ENCODE measurements at places on chromosomes 1 and 21. TPM values are rescaled to one million over a fixed set of nuclear protein-coding genes. Genes with fewer than 3 reads are reported as not detected.

GRCh38 chr1:36166938-36167905 lies 11.3 kb downstream of the MAP7D1 start:
- no peaks in the 10 kb centered on the region for H3K4me1 ChIP-seq
- H3K27me3 ChIP-seq, result no peaks in the 10 kb centered on the region
- peaks cover 8% of the 10 kb centered on the region for H3K36me3 ChIP-seq
- DNase-seq, result no peak

DNA sequence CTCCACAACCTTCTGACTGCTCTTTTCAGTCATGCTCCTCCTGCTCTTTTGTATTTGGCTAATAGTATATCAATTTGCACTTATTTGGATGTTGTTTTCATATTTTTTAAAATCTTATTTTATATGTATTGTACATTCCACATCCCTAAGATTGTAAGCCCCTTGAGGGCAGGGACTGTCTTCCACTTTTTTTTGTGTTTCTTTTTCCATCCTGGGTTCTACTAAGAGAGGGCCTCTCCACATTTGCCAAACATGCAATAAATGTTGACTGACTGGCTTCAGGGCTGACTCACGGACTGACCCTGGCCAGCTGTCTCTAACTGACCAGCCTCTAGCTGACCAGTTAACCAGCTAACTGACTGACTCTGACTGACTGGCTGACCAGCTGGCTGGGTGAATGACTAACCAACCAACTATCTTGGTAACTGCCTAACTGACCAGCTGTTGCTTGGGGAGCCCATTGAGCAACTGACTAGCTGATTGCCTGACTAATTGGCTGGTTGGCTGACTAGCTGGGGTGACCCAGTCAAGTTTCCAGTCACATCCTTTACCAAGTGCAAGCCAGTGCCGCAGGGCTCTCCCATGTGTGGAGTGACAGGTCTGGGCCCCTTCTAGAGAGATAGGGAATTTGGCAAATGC lies 16.1 kb downstream of the CSF1 start:
- H3K27me3 ChIP-seq, result no peaks in the 10 kb centered on the region
- DNase-seq, result no peak

DNA sequence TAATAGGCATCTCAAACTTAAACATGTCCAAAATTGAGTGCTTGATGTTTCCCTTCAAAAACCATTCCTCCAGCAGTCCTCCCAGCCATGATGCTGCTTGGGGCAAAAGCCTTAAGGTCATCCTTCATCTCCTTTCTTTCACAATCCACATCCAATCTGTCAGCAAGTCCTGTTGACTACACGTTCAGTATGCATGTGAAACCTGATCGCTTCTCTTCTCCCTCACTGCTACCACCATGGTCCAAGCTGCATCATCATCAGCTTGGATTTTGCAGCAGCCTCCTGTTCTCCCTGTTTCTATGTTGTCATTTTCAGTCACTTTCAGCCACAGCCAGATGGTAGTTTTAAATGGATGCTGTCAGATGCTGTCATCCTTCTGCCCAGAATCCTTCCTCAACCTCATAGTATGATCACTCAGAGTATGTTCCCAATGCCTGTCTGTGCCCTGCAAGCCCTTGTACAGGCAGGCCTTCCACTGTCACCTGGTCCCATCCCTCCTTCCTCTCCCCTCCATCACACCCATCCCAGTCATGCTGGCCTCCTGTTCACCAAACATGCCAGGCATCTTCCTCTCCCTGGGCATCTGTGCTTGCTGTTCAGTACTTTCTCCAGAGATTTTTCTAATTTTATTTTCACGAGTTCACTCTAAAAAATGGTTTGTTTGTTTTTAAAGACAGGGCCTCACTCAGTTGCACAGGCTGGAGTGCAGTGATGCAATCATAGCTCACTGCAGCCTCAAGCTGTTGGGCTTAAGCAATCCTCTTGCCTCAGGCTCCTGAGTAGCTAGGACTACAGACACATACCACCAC lies 66.0 kb downstream of the SYDE2 start:
- no peak overlapping the region for H3K4me3 ChIP-seq
- H3K36me3 ChIP-seq, result no peaks in the 10 kb centered on the region
- no peak overlapping the region for H3K27ac ChIP-seq
- H3K4me1 ChIP-seq, result peaks cover 4% of the 10 kb centered on the region

LYPD8 gene
- total RNA-seq, result not detected

HSPA6 gene
- 9.0 TPM for total RNA-seq

DNA sequence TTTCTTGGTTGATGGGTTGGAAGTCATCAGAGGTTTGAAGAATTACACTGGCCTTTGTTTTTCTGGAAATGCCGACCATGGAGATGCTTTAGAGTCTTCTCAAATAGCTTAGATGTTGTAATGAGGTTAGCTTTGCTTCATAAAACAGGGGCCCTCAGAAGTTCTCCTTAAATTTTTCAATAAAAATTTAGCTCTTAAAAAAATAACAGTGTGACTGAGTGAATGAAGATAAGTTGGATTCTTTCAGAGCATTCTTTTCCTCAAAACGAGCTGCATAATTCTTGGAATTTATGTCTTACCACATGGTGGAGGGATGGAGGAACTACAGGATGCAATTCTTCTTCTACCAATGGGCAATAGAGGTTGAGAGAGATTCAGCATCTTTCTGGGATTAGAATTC lies 23.4 kb downstream of the SYT11 start:
- no peaks in the 10 kb centered on the region for H3K27me3 ChIP-seq
- H3K36me3 ChIP-seq, result peaks cover 3% of the 10 kb centered on the region
- no peak overlapping the region for H3K27ac ChIP-seq
